ENCODE measurements at places on chromosomes 3 and 15.

DNA sequence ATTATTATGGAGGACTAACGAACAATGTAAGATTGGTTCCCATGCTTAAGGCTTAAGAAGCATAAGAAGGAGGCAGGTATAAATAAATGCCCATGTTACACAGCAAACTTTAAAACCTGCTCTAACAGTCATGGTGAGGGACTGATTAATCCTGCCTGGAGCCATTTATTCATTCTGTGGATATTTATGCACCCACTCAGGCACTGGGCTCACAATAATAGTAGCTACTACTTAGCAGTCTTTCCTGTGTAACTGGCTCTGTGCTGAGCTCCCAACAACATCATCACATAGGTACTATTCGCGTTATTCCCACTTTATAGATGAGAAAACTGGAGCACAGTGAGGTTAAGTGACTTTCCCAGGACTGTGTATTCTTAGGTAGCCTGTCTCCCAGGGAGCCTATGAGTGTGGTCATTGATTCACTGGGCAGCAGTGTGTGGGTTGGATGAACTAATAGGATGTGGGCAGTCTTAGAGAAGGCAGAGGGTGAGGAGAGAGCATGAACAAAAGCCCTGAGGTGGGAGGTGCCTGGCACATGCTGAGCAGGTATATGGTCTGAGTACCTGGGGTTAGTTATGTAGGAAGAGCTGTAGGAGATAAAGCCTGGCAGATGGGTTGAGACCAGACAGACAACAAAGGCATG lies 44.1 kb upstream of the UMPS start:
- no peak for DNase-seq

DNA sequence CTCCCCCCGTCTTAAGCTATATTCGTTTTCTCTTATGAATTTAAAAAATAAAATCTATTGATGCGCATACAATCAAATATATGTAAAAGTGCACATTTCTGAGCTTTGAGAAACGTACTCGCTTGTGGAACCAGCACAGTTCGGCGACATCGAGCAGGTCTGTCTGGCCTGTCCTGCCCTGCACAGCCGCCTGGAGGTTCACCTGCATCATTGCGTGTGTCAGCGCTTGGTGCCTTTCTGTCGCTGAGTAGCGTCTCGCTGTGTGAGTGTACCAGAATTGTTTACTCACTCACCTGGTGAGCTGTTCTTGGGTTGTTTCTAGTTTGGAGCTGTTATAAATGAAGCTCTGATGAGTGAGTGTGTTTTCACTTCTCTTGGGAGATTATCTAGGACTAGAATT lies 104.0 kb downstream of the VGLL4 start:
- DNase-seq: no peak

DNA sequence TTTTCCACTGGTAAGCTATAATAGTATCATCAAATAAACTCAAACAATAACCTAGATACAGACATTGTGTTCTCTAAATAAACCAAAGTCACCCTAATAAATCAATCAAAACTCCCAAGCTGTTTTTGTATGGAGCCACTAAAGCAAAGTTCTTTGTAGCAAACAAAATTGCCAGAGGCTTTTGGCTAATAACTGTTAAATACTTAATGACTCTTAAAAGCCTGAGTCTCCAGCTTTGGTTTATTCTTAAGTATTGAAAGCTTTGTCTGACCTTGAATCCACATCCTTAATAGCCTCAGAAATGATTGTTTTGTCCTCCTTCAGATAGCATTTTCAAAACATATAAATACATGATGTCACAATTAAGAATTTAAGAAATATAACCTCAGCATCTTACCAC lies 725.3 kb downstream of the SI start:
- no peak for DNase-seq

GRCh38 chr15:41567261-41567660 lies 8.2 kb downstream of the TYRO3 start:
- DNase-seq: no peak
